AG09319 (cell line): ENCODE measurements at places on chromosomes 16 and 17.
A peak's percentile ranks its signal among the peaks of the same experiment; 100 is the strongest.

DNA sequence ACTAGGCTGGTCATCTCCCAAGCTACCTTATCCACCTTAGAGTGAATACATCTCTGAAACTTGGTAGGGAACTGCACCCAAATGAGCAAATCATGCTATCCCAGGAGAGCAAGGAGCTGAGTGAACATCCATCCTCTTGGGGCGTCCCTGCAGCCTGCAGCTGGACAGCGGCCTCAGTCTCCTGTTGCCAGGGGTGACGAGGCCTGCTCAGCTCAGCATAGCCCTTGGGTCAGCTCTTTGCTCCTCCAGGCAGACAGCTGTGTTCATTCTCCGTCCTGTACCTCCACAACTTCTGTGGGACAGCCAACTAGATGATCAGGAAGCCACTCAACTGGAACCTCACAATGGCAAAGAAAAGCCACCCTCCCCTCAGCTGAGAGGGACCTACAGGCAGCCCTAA is 111.9 kb downstream of the SOCS1 start:
- no peak for DNase-seq

- no peak for DNase-seq
Measured at GRCh38 chr16:80260906-80261311, 279.9 kb upstream of the DYNLRB2 start.

DNA sequence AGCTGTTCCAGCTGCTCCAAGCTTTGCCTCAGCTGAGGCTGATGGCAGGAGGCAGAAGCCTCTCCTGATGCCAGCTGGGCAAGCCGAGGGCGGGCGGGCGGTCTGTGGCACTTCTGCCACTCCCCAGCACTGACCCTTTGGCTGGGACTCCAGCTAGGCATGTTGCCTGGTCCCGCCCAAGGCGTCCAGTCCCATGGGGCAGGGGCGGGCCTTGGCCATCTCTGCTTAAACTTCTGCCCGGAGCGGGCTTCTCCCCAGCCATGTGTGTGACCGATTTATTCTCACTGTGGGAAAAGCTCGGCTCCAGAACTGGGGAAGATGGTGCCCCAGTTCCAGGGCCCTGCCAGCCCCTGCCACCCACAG is 349.1 kb downstream of the SEC14L1 start:
- no peak for DNase-seq

DNA sequence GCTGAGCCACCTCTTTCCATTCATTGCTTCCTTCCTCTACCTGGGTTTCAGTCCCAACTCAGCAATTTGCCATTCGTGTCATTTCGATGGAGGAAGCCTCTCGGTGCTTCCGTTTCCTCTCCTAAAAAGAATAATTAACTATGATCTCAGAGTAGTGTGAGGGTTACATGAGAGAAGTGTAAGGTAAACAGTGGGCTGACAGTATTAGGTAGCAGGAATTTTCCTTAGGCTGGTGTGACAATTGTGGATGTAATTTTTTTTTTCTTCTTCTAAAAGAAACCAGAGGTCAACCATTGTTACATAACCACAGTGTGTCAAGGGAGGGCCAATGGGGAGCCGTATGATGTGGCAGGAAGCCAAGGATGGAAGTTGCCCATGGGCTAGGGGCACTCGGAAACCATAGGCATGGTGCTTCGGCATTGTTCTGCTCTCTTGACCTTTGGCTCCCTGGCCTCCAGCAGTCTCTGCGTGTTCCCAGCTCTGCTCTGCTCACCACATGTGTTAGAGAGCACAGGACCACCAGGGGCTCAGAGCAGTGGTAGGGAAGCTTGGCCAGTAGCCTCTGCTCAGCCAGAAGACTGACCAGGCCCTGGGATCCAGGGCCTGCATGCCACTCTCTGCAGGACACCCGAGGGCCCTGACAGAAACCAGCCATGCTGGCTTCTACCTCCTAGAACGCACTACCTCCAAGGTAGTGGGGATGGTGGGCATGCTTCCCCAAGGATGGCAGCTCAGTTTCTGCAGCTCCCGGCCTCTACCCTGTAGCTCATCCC is 2.0 kb upstream of the TOP2A start:
- DNase-seq = no peak

GRCh38 chr17:48944515-48945260 is at the start of gene SNF8:
SNF8 (minus strand) TSS chr17:48944842; CDS start chr17:48944734, 108 bp downstream.
- DNase-seq = peak; percentile 65

- no peak for DNase-seq
Measured at GRCh38 chr16:57972306-57972705, 1.4 kb upstream of the CNGB1 start.

GRCh38 chr17:48127371-48128051 is 19.9 kb downstream of the SNX11 start:
- no peak for DNase-seq

- DNase-seq = no peak
Measured at GRCh38 chr16:4204521-4204920, 37.4 kb downstream of the SRL start.

DNA sequence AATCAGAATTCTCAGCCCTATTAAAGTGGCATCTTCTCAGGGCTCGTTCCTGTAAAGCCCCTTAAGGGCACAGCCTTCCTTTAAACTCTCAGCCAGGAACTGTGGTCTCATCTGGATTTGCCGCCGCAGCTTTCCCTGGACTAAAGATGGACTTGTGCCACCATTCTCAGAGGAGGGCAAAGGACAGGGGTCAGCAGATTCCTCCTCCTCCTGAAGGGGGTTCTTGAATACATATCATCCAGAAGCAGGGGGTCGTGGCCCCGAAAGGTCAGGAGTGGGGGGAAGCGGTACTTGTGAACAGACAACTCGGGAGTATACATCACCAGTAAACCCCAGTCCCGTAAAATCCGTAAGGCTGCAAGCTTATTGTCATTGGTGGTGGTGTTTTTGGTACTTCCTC is 174.8 kb downstream of the RPTOR start:
- no peak for DNase-seq

DNA sequence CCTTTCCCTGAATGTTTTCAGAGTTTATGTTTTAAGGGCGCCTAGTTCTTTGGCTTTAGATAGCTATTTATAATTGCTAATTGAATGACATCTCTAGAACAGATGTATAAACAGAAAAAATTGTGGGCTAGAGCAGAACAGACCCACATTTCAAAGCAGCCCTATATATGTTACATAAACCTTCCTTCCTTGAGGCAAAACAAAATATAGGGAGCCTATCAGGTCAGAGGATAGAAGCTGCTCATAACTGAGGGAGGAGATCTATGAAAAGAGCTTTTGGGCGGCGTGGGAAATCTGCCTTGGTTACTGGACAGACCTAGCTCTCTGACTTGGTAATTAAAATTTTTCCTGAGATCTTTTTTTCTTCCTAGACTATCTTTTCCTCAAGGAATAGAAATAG is 68.4 kb downstream of the SPAG9 start:
- no peak for DNase-seq

DNA sequence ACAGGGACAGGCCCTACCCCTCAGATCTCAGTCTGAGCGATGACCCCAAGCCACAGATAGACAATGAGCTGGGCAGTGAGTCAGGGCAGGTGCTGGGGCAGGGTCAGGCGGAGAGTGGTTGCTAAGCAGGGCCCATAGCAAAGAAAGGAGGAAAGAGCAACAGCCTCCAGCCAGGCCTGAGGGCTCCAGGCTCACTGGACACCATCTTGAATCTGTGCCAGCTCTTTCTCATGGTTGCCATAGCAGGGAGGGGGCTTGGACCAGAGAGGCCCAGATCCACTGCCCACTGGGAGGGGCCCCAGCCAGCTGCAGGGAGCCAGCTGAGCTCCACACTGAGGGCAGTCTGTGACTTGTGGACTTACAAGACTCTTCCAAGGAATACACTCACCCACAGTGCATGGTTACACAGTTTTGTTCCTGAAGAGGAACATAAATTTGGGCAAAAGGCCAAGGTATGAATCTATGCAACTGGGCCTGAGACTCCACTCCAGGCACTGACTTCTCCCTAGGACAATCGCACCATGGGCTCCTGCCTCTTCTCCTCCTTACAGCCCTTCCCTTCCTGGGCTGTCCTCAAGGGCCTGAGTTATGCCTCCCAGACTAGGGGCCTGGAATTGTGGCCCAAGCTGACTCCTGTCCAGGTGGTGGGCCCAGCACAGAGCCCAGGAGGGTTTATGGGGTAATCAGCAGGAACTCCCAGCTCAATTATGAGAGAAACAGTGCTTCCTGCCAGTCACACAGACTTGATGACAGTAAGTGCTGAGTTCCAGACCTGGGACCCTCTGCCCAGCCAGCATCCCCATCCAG is 59.9 kb downstream of the BEAN1 start:
- DNase-seq = no peak

DNA sequence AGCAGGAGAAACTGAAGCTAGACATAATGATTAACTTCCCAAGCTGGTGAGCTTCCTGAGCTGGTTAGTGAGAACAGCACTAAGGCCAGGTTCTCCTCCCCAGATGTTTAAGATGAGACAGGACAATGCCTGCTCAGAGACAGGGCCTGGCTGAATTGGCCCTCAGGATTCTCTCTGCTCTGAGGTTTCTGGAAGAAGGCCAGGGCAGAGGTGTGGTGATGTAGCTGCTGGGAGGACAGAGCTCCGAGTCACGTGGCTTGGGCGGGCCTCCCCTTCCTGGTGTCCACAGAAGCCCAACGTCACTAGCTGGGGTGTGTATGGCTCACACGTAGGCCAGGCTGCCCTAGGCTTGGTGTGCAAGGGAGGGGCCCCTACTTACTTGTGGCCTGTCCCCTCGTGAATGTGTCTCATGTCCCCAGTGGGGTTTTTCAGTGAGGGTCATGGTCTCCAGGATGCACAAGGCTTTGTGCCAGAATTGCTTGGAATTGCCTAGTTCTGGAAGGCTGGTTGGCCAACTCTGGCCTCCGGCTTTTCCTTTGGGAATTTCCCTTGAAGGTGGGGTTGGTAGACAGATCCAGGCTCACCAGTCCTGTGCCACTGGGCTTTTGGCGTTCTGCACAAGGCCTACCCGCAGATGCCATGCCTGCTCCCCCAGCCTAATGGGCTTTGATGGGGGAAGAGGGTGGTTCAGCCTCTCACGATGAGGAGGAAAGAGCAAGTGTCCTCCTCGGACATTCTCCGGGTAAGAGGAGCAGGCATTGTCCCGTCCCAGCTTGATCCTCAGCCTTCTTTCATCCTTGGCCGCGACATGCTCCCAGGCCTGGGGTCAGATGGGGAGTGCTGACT is 3.4 kb downstream of the NOD2 start:
- DNase-seq = no peak

- DNase-seq = no peak
Measured at GRCh38 chr17:7407485-7408251, at the start of gene NLGN2. NLGN2 (plus strand) TSS chr17:7407845; CDS start chr17:7408256, 411 bp downstream.

- no peak for DNase-seq
Measured at GRCh38 chr16:89115216-89115861, 21.7 kb downstream of the ACSF3 start.

GRCh38 chr17:2136241-2136640 is 81.3 kb downstream of the HIC1 start:
- DNase-seq = no peak

GRCh38 chr17:49901460-49902331 is 53.8 kb upstream of the TAC4 start:
- no peak for DNase-seq

DNA sequence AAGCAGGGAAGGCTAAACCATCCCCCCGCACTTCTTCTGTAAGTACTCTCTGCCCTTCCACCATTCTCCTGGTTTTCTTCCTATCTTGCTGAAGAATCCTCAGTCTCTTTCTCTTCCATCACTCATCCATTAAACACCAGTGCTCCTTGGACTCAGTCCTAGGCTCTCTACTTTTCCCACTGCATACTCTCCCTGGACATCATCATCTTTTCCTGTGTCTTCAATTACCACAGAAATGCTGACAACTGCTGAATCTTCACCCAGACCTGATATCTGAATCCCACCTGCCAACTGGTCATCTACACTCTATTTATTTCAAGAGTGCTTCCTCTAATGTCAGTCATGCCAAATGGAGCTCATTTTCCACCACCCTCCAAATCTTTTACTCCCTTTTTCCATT is 53.8 kb upstream of the ARL6IP1 start:
- no peak for DNase-seq

DNA sequence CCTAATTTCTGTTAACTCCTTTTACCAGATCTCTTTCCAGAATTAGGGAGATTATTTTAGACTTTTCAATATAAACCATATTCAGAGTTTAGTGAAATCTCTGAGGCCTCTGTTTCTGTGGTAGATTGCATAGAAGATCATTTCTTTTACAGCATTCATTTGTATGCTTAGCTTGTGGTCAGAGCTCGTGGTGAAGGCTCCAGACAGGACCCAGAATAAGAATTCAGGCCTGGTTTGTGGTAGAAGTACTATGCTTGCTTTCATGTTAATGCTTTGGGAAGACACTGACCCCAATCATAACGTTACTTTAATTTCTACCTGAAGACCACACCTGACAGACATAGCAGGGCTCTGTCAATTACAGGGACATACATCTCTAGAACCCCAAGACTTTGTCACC is 258.1 kb downstream of the FTO start:
- DNase-seq = no peak

- DNase-seq = no peak
Measured at GRCh38 chr17:9294661-9295210, 273.4 kb downstream of the NTN1 start.

- DNase-seq = no peak
Measured at GRCh38 chr16:48173889-48174288, 18.1 kb upstream of the ABCC12 start.

DNA sequence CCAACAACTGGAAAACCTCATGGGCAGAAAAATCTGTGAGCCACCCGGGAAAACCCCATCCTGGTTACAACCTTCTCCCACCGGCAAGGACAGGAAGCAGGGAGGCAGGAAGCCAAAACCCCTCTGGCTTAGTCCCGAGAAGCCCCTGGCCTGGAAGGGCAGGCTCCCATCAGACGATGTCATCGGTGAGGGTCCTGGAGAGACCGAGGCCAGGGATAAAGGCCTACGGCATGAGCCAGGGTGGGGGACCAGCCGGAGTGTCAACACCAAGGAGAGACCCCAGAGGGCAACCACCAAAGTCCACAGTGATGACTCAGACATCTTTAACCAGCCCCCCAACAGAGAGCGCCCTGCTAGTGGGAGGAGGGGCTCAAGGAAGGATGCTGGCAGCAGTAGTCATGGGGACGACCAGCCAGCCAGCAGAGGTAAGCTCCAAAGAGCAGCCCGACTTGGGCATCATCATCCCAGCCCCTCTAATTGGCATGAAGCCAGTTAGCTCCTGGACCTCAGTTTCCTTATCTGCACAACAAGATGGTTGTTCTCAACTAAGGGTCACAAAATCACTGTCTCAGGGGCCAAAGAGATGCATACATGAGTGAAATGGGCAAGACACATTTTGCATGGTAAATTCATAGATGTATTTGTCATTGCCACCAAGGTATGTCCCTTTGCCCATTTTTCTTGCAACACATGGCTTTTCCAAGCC is 190.7 kb downstream of the KATNIP start:
- no peak for DNase-seq

GRCh38 chr17:16407911-16408588 is 7.3 kb upstream of the TRPV2 start:
- DNase-seq = no peak

- no peak for DNase-seq
Measured at GRCh38 chr17:51951741-51952140, 206.8 kb downstream of the CA10 start.
